ENCODE measurements at places on chromosomes 13 and 19.
A peak's percentile ranks its signal among the peaks of the same experiment; 100 is the strongest.

GRCh38 chr13:101522607-101523006 is 70.1 kb downstream of the ITGBL1 start:
- no peak for DNase-seq

GRCh38 chr19:46896076-46896794 is 35.4 kb downstream of the ARHGAP35 start:
- peak; percentile 2 for DNase-seq

DNA sequence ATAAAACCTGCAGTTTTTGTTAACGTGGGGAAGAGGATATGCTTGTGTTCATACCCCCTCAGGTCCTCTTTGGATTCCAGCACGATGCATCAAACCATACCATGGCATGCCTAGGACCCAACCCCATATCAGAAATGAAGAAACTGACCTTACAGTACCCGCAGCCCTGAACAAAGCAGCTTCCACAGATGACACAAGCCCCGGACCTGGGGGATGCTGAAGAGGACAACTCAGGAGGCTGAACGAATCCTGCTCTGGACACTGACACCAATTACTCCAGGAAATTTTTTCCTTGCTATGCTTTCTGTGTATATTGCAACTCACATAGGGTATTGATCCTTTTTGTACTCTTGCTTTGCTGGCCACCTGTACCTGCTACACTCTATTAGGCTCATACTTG is 129.6 kb downstream of the ZNF675 start:
- no peak for DNase-seq

DNA sequence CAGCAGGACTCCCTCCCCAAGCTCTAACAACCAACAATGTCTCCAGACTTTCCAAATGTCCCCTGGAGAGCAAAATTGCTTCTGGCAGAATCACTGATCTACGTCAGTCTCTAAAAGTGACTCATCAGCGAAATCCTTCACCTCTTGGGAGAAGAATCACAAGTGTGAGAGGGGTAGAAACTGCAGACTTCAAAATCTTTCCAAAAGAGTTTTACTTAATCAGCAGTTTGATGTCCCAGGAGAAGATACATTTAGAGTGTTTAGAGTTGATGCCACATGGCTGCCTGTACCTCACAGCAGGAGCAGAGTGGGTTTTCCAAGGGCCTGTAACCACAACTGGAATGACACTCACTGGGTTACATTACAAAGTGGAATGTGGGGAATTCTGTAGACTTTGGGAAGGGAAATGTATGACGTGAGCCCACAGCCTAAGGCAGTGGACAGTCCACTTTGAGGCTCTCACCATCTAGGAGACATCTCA is 6.2 kb upstream of the CEACAM5 start:
- DNase-seq = no peak

- no peak for DNase-seq
Measured at GRCh38 chr13:113650275-113650674, 7.7 kb downstream of the ATP4B start.

DNA sequence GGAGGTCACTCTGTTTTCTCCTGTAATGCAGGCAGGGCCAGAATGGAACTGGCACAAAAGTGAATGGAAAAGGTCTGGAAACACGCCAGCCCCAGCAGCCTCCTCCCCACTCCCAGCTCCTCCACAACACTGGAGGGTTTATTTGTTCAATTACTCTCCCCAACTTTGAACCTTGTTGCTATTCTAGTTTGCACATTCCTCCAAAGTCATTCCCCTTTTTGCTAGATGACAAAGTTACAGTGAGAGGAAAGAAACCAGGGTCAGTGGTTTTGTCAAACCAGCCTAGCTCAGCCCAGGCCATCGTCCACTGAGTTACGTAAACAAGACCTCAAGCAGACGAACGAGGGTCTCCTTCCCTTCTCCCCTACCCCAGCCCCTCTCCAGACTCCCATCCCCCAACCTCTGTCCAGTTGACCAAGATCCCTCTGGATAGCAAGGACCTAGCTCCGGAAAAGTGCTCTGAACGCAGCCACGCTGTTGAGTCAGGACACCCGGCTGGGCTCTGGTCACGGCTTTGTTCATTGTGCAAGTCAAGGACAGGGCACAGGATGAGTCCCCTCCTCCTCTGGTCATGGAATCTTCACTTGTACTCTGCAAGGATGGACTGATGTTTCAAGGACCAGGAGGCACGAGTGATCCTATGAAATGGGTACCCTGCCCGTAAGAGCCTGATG is 180.0 kb downstream of the USP12 start:
- DNase-seq = no peak

DNA sequence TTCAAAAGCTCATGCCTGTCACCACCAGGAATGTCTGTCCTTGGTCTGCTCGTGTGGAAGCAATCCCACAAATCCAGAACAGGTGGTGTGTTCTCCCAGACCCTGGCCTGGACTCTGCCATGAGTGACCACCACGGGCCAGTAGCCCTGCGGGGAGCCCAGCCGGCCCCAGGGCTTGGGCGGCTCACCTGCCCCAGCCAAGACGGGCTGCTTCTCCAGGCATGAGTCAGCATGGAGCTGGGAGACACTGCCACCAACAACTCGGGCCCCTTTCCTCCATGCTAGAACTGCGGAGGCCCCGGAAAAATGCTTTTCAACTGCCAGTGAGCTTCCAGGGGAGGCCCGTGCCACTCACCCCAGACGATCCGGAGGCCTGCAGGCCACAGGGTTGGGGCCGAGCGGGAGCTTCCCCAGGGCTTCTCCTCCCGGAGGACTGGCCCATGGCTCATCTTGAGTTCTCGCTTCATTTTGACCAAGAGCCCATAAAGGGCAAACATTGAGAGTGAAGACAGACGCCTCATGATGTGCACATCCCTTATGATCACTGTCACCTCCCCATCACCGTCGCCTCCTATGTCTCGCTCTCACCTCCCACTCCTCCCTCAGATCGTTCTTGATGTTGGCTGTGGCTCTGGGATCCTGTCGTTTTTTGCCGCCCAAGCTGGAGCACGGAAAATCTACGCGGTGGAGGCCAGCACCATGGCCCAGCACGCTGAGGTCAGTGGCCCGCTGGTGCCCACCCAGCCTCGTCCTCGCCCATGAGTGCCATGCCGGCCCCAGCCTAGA is 16.7 kb downstream of the YIPF2 start:
- DNase-seq = no peak

- no peak for DNase-seq
Measured at GRCh38 chr13:112227031-112227430, 149.1 kb upstream of the SPACA7 start.

- no peak for DNase-seq
Measured at GRCh38 chr19:55986487-55986886, at the start of gene NLRP5. Gene NLRP5, plus strand, starts transcription at chr19:55986775.

- no peak for DNase-seq
Measured at GRCh38 chr13:73268306-73268705, 209.5 kb downstream of the KLF5 start.

- DNase-seq = peak; percentile 18
Measured at GRCh38 chr19:13302526-13303270, 152.5 kb downstream of the IER2 start.

DNA sequence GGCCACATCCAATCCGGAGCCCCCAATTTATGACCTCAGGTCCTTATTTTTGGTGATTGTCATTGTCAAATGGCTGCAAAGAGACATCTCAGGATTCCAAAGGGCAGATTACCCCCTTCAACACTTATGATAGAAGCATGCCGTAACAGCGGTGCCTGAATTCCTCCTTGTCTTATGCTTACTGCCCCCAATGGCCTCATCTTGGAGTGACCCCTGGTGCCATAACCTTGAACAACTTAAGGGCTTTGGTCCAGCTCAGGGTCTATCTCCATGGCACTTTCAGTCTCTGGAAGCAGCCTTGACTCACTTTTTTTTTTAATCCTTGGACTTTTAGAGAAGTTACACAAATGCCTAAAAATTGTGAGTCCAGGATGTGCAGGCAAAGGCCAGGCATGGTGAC is 171.6 kb upstream of the ZNF507 start:
- no peak for DNase-seq

- no peak for DNase-seq
Measured at GRCh38 chr19:35219008-35219407, 9.5 kb downstream of the FAM187B start.
